Activated gamma-delta T cell treated with anti-CD3 and anti-CD28 coated beads, Interleukin-2, amount 50 U/mL, for 16 hours (primary cell): ENCODE measurements at places on chromosomes 16 and 17.
A peak's percentile ranks its signal among the peaks of the same experiment; 100 is the strongest.

GRCh38 chr17:72077326-72077960 lies 43.4 kb upstream of the SOX9 start:
- DNase-seq, result no peak

- no peak for DNase-seq
Observed at GRCh38 chr16:25493136-25493811, 198.5 kb upstream of the HS3ST4 start.

DNA sequence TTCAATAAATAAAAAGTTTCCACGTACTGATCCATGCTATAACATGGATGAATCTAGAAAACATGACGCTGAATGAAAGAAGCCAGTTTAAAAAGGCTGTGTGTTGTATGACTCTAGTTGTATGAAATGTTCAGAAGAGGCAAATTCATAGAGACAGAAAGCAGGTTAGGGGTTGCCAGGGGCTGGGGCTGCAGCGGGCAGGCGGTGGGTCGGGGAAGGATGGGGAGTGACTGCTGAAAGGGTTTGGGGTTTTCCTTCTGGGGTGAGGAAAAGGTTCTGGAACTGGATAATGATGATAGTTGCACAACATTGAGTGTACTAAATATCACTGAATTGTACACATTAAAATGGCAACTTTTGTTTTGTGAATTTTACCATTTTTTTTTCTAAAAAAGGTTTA lies 36.3 kb downstream of the NOL11 start:
- DNase-seq, result no peak

- no peak for DNase-seq
Observed at GRCh38 chr16:15607700-15608396, 35.1 kb downstream of the MARF1 start.

- no peak for DNase-seq
Observed at GRCh38 chr16:81318711-81319110, 3.9 kb downstream of the GAN start.

DNA sequence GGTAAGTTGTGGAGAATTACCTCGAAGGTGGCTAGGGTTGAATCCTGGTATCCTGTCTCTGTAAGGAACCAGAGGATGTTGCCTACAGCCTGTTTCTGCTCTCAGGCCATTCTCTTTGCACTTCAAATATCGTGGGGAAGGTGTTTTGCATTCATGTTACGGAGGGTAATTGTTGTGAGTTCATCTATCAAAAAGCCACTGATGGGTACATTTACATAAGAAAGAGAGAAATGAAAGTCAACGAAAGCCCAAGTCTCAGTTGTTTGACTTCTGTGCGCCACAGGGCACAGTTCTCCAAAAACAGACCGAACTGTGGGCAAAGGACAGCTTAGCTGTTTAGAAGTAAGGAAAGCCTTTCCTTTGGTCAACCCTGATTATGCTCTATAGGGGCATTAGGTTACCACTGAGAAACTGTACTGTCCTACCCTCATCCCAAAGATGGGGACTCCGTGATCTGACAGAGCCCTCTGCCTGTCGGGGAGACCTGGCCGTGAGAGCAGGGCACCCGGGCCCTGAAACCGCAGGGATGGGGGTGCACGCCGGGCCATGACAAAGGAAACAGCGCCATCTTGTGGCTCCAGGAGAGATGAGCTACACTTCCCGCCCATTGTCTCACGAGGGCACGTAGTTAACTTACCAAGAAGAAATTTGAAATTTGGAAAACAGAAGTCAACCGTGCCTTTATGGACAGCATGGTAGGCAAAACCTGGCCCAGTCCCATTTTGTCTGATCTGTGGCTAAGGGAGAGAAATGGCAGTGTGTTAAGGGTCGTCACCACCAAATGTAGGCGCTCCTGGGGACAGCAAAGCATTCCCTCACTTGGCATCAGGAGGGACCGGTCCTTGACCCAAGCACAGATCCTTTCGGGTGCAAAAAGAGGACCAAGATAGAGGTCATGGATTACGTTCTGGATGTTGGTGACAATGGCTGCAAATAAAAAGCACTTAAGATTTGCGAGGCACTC lies 74.5 kb upstream of the DYNLRB2 start:
- peak; percentile 17 for DNase-seq

- no peak for DNase-seq
Observed at GRCh38 chr17:41678411-41678906, 10.2 kb upstream of the EIF1 start.

DNA sequence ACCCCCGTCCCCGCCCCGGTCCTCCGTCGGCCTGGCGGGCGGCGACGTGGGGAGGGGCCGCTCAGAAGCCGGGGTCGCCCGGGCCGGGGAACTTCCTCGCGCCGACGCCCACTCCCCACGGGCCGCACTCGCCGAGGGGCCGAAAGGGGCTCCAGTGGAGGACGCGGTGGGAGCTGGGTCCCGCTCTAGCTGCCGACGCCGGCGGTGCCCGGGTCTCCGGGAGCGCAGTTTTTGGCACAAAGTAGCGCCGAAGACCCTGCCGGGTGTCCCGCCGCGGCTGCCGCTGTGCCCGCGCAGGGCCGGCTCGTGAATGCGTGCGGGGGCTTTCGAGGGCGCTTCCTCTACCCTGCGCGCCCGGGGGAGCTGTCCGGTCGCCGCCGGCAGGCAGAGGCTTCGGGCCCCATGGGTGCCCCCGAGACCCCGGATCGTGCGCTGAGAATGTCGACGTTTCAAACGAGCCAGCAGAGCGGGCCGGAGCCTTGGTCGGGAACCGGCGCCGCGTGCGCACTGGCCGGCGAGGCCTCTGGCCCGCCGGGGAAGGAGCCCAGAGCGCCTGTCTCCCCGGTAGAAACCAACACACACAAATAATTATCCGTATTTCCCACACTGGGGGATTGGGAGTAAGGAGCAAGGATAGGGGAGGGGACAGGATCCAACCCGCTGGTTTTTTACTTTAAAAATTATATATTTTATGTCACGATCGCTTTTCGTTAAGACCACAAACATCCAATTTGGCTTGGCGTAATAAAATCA lies 46.6 kb upstream of the SLC38A10 start:
- no peak for DNase-seq

DNA sequence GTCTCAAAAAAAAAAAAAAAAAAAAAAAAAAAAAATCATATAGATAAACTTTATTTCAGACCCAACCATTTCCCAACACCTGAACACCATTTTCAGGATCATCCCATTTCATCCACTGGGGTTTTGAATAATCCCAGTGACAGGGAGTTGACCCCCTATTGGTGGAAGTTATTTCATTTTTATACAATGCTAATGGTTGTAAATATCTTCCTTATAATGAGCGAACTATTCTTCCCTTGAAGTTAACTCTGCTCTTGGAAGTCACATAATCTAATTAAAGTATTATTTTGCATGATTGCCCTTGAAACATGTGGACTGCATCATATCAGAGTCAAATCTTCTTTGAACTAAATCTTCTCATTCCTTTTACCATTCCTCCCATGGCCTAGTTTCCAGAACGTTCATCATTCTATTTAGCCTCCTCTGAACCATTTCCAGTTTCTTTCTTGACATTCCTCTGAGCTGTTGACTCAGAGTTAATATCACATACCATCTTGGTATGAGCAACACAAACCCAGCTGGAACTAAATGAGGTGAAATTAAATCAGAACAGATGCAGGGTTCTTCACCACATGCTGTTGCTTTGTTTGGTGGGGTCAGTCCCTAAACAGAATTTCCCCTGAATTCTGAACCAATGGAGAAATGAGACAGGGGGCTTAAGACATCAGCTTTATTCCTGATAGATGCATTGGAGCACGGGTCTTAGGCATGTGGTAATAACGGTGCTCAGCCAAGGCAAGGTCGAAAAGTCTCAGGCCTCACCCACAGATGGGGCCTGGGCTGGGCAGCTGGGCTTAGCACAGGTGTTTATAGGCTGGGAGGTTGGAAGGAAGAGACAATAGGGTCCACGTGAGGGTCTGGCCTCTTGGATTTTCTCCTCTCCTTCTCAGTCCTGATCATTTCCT lies 8.9 kb downstream of the HSD17B2 start:
- DNase-seq, result no peak

GRCh38 chr17:83200751-83201150 lies 121.3 kb downstream of the METRNL start:
- no peak for DNase-seq

GRCh38 chr17:27257031-27257357 lies 36.9 kb upstream of the WSB1 start:
- DNase-seq, result no peak

GRCh38 chr16:9113707-9114106 lies 22.3 kb downstream of the HAPSTR1 start:
- no peak for DNase-seq

GRCh38 chr17:35082073-35082657 lies 18.7 kb upstream of the RFFL start:
- no peak for DNase-seq

DNA sequence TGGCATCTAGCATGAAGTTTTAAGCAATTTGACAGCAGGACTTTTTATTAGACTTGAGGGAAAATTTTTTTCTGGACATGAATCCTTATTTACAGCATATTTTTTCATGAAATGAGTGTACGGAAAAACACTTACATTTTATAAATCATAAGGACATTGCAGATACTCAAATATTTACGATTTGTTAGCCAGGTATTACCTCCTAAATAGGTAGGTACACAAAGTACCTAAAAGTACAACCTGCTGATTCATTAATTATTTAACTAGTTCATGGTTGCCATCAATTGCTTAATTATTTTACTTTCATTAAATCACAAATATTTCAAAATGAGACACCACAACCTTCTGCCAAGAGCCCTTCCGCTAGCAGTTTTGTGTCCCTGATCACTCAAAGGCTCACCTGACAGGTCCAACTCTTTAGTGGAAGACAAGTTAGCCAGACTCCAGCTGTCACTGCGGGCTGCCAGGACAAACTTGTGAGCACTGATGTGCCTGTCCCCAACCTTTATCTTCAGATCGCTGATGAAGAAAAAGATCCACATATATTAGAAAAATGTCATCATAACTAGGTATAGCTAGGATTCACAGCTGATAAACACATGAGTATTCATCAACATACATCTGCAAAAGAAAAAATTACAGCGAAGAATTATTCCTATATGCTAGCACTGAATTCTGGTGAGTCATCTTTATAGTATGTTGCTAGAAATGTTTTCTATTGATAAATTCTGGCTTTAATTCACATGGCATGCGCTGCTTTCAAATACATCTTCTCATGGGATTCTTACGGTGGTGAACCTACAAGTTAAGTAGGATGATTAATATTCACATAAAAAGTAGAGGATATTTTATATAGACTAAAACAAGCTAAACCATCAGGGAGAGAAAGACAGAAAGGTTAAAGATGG lies 28.2 kb downstream of the ANKFY1 start:
- DNase-seq, result no peak

DNA sequence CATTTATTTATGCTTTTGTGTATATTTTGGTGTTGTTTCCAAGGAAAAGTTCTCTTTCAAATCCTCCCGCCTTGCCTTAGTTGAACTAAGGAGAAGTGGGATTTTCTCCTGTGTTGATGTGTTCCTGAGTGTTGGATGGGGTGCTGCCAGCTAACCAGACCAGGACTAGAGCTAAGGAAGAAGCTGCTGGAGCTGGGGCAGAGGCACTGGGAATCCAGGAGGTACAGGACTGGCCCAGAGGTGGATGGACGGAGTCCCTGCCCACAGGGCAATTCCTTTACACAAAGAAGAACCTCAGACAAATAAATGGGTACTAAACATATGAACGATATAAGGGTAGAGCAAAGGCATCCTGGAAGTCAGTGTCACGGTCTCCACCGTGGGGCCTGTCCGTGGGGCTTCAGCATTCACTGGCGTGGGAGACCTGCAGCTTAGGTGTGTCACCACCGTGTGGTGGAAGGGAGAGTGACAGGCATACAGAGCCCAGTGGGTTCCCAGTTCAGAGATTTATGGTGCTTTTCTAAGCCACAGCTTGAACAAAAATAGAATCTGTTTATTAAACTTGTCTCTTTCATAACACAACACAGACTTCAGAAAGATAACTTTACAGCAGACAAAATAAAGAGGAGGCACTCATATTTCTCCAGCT lies 270.7 kb downstream of the NTN1 start:
- no peak for DNase-seq

DNA sequence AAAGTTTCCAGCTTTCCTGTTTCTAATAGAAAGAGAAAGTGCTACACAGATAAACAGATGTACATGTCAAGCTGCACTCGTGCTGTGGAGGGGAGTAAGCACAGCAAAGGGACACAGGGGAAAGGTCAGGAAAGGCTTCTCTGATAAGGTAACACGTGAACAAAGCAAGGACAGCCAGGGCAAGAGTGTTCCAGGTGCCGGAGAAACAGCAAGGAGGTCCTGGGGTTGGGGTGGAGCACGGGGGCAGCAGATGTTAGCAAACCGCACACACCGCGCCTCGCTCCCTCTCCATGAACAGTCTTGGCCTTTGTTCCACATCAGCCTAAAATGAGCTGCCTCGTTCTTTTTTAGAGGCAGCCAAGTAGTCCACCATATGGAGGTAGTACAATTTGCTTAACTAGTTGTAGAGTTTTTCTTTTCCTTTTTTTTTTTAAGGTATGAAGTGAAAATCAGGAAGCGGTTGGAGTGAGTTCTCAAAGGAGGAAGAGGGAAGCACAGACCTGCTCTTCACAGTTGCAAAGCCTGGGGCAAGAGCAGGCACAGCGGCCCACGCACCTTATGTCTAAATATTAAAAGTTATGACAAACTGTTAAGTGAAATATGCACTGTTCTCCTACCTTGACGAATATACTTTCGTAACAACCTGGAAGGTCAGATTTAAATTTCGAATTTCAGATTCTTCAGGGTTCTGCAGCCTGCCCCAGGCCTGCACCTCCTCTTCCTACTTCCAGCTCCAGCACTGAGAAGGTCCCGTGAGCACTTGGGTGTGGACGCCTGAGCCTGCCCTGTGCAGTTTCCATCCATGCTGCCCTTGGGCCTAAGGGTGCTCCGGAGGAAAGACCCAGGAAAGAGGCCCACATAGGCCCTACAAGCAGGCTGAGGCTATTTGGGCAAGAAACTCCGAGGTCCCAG lies 41.5 kb upstream of the RPH3AL start:
- DNase-seq, result no peak

- no peak for DNase-seq
Observed at GRCh38 chr16:56847173-56847910, 17.7 kb upstream of the SLC12A3 start.

GRCh38 chr16:11806721-11807120 lies 9.7 kb upstream of the ZC3H7A start:
- no peak for DNase-seq
